ENCODE measurements at places on chromosomes 16 and 17. TPM values are rescaled to one million over a fixed set of nuclear protein-coding genes. Genes with fewer than 3 reads are reported as not detected.

GRCh38 chr17:57535249-57535966 is 209.7 kb downstream of the CCDC182 start:
- H3K27me3 ChIP-seq = no peaks in the 10 kb centered on the region
- peaks cover 40% of the 10 kb centered on the region for H3K4me1 ChIP-seq
- no peak for DNase-seq

GRCh38 chr17:31738488-31738887 is 120.6 kb downstream of the COPRS start:
- DNase-seq = no peak
- H3K27ac ChIP-seq = no peak overlapping the region
- peaks cover 5% of the 10 kb centered on the region for H3K27me3 ChIP-seq
- no peaks in the 10 kb centered on the region for H3K4me1 ChIP-seq
- no peak overlapping the region for H3K4me3 ChIP-seq

DNA sequence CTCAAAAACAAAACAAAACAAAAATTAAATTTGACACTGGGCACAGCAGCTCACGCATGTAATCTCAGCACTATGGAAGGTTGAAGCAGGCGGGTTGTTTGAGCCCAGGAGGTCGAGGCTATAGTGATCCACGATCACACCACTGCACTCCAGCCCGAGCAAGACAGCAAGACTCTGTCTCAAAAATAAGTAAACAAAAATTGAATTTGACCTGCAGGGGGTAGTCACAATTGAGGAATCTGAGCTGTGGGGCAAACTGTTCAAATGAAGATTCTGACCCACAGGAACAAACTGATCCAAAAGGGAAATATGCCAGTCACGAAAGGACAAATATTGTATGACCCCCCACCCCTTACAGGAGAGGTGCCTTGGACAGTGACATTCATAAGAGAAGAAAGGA is 29.8 kb downstream of the ANKRD11 start:
- no peak overlapping the region for H3K4me3 ChIP-seq
- H3K27me3 ChIP-seq = no peaks in the 10 kb centered on the region
- H3K4me1 ChIP-seq = peaks cover 3% of the 10 kb centered on the region
- no peaks in the 10 kb centered on the region for H3K36me3 ChIP-seq
- H3K27ac ChIP-seq = no peak overlapping the region

- peaks cover 8% of the 10 kb centered on the region for H3K4me1 ChIP-seq
- no peak for DNase-seq
- H3K36me3 ChIP-seq = no peaks in the 10 kb centered on the region
- no peak overlapping the region for H3K4me3 ChIP-seq
These were observed 30.9 kb downstream of the GLG1 start for GRCh38 chr16:74575807-74576643.

GRCh38 chr16:72015124-72015523 is 6.6 kb downstream of the DHODH start:
- H3K27ac ChIP-seq = no peak overlapping the region
- peaks cover 58% of the 10 kb centered on the region for H3K36me3 ChIP-seq
- no peak for DNase-seq
- no peaks in the 10 kb centered on the region for H3K27me3 ChIP-seq
- H3K4me3 ChIP-seq = no peak overlapping the region

DNA sequence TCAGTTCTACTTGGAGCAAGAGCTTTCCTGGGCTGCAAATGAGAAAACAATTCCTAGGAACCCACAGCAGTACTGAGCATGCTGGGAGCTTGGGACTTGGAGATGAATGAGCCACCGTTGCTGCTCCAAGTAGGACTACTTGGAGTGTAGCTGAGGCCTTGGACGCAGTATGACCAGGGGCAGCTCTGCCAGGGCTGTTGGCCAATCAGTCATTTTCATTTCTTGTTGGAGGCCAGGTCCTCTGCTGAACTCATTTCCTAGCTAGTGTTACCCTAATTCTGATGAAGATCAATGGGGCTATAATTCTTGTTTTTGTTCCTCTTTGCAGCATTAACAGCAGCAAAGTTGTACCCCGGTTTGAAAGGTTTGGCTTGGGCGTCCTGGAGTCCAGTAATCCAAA is 8.0 kb upstream of the LGALS9 start:
- no peak for DNase-seq
- peaks cover 26% of the 10 kb centered on the region for H3K4me1 ChIP-seq
- no peak overlapping the region for H3K4me3 ChIP-seq
- H3K27ac ChIP-seq = no peak overlapping the region
- H3K27me3 ChIP-seq = no peaks in the 10 kb centered on the region
- H3K36me3 ChIP-seq = no peaks in the 10 kb centered on the region

DNA sequence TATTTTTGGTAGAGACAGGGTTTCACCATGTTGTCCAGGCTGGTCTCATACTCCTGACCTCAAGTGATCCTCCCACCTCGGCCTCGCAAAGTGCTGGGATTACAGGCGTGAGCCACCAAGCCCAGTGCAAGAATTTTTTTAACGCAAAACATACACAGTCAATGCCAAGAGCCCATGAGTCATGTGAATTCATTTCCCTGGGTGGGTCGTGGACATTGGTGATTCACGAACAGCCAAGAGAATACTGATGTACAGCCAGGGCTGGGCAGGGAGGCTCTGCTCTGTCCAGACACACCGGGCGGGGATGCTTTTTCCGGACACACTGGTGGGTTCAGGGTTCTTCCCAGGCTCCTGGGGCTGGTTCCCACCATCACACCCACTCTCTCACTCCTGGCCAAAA is 17.7 kb downstream of the SLC38A8 start:
- peaks cover 7% of the 10 kb centered on the region for H3K27me3 ChIP-seq
- no peak overlapping the region for H3K27ac ChIP-seq
- no peak overlapping the region for H3K4me3 ChIP-seq
- H3K4me1 ChIP-seq = peaks cover 4% of the 10 kb centered on the region
- no peak for DNase-seq

DNA sequence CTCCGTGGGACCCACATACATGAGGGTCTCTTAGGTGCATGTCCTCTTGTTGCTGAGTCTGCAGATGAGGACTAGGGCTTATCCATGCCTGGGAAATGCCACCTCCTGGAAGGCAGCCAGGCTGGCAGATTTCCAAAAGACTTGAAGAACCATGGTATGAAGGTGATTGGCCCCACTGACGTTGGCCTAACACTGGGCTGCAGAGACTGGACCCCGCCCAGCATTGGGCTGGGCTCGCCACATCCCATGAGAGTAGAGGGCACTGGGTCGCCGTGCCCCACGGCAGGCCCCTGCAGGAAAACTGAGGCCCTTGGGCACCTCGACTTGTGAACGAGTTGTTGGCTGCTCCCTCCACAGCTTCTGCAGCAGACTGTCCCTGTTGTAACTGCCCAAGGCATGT is 38.2 kb upstream of the IL21R start:
- peaks cover 36% of the 10 kb centered on the region for H3K4me1 ChIP-seq
- H3K36me3 ChIP-seq = peaks cover 20% of the 10 kb centered on the region
- H3K27me3 ChIP-seq = no peaks in the 10 kb centered on the region
- no peak for DNase-seq
- no peak overlapping the region for H3K4me3 ChIP-seq

DNA sequence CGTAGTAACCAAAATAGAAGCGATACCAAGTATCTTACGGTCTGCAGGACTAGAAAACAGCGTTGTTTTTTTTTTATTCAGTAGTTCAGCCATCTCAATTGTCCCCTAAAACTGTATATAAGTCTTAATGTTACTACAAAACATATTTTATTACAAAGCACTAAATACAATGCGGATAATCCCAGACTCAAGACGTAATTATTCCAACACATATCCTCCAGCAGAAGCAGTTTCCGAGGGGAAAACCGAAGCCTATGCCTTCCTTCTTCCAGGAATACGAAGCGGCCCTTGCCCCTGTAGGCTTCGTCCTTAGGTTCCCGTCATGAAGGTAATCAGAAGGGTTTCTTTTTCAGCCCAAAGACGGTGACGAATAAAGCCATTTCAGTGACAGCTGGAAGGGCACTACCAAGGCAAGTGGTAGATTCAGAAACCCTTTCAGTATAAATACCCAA is 2.3 kb downstream of the TMEM107 start:
- H3K27me3 ChIP-seq = no peaks in the 10 kb centered on the region
- peaks cover 24% of the 10 kb centered on the region for H3K4me1 ChIP-seq
- no peaks in the 10 kb centered on the region for H3K36me3 ChIP-seq
- peak overlapping the region; percentile 63 for H3K4me3 ChIP-seq
- DNase-seq = no peak

DNA sequence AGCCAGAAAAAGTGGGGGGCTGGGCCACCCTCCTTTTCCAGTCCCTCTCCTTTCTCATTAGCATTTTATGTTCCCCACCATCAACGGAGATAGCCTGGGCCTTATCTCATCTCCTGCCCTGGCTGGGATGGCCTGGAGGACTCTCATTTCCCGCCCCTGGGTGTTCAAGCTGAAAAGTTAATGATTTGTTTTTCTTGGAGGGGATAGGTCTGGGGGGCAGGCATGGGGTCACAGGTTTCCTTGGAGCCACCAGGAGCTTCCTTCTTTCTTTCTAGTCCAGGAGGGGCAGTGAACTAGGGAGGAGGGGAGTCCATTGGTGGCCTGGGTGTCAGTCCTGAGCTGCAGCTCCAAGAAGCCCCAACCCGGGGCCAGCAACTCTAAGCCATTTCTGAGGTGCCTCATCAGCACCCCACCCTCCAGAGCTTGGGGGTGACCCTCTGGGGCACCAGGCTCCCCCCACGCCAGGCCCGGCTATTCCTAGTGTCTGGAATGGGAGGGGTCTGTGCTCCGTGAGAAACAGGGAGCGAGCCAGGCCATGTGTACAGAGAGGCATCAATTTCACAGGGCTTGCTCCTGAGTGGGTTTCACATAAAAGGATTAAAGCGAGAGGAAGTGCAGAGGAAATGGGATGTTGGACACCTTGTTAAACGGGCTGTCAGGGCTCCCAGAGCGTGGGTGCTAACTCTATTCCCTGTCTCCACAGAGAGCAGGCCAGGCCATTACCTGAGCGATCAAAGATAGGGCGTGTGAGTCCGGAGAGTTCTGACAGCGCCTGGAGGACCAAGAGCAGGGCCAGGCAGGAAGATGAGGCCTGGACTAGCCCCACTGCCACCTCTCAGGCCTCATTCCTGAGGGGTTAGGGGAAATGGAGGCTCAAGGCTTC is 90.6 kb upstream of the LHX1 start:
- H3K27me3 ChIP-seq = peaks cover 29% of the 10 kb centered on the region
- H3K36me3 ChIP-seq = no peaks in the 10 kb centered on the region
- no peaks in the 10 kb centered on the region for H3K4me1 ChIP-seq
- no peak for DNase-seq
- H3K4me3 ChIP-seq = no peak overlapping the region

GRCh38 chr16:26950636-26951035 is 116.1 kb upstream of the C16orf82 start:
- H3K27me3 ChIP-seq = no peaks in the 10 kb centered on the region
- H3K36me3 ChIP-seq = no peaks in the 10 kb centered on the region
- no peak overlapping the region for H3K27ac ChIP-seq

DNA sequence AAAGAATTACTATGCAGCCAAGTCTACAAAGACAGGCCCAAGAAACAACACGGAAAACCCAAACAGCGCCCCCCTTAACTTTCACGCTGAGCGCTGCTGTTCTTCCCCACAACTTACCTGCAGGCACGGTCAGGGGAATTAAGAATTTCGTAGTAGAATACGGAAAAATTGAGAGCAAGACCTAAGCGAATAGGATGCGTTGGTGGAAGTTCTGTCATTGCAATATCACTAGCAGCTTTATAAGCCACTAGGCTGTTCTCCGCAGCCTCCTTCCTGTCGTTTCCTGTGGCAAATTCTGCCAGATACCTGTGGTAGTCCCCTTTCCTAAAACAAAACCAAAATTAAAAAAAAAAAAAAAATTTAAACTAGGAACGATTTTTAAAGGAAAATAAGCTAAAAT is 39.0 kb downstream of the YWHAE start:
- H3K4me1 ChIP-seq = peaks cover 32% of the 10 kb centered on the region
- no peak overlapping the region for H3K4me3 ChIP-seq
- no peaks in the 10 kb centered on the region for H3K27me3 ChIP-seq
- H3K27ac ChIP-seq = no peak overlapping the region

GRCh38 chr16:72768591-72768990 is 279.3 kb downstream of the ZFHX3 start:
- H3K4me3 ChIP-seq = no peak overlapping the region
- no peaks in the 10 kb centered on the region for H3K4me1 ChIP-seq
- H3K36me3 ChIP-seq = no peaks in the 10 kb centered on the region
- no peak for DNase-seq

- peaks cover 12% of the 10 kb centered on the region for H3K27me3 ChIP-seq
- no peak for DNase-seq
- no peaks in the 10 kb centered on the region for H3K36me3 ChIP-seq
- H3K27ac ChIP-seq = no peak overlapping the region
These were observed 83.7 kb upstream of the CRHR1 start for GRCh38 chr17:45700171-45701090.

DNA sequence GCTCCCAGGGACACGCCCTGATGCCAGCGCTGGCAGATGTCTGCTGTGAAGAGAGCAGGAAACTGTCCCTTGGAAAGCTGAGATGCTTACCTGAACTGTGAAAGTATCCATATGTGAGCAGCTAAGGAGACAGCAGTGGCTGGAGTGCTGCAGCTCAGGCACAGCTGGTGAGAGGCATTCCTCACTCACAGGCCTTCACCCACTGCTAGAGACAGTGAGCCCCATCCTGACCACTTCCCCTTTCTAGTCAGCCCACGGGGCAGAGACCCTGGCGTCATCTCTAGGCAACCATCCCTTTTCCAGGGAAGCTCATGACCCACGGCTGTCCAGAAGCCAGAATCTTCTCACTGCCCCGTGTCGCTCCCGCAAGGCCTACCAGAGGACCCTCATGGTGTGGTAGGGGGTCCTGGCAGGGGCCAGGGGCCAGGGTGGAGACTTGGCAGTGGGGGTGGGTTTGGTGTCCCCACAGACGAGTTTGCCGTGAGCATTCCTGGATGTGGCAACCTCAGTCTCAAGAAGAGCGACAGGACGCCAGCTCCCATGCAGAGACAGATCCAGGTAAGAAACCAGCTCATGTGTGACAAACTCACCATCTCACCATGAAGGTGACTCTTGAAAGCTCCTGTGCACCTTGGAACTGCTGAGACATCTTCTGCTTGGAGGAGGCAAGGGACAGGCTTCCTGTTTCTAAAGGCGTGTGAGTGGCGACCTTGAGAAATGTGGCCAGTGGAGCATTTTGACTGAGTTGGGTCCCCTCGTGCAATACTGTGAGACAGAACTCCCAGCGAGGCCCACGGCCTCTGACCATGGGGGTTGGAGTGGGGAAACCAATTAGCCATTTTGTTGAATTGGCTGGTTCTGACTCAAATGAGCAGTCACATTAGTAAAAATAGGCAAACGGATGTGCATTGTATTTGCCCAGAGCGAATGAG is at the start of gene SCIMP:
TSS of gene SCIMP (minus strand) at position 216 of the 932 bp plus-strand sequence. CDS start at position 111, 105 bp downstream.
- H3K4me1 ChIP-seq = peaks cover 99% of the 10 kb centered on the region
- H3K27me3 ChIP-seq = no peaks in the 10 kb centered on the region
- peak within 1 kb of the TSS; percentile 97 for H3K27ac ChIP-seq
- H3K4me3 ChIP-seq = peak within 1 kb of the TSS; percentile 19

The CNGB1 gene
- total RNA-seq = not detected

The ANTKMT gene
- total RNA-seq = 53.6 TPM

The GNG13 gene
- not detected for total RNA-seq

The MYH1 gene
- not detected for total RNA-seq

The PTGES3L gene
- total RNA-seq = 0.94 TPM

The PRR35 gene
- total RNA-seq = not detected

The KRT17 gene
- total RNA-seq = not detected

The TSPAN10 gene
- 1.6 TPM for total RNA-seq

The OR1E2 gene
- total RNA-seq = not detected

The PRSS33 gene
- total RNA-seq = not detected

All from B cell (primary cell).